A549 treated with AZD2906 at 1 μM for 4 hours (cell line): ENCODE measurements at places on chromosomes 2 and 18. TPM values are rescaled to one million over a fixed set of nuclear protein-coding genes. Genes with fewer than 3 reads are reported as not detected.

SULT1C2 gene
- 0.35 to 0.72 TPM (median 0.41 TPM) in 5 replicates for total RNA-seq

ARHGEF33 gene
- 0.02 to 0.16 TPM (median 0.03 TPM) in 3 of 5 replicates, not detected in the others for total RNA-seq

KCTD1 gene
- total RNA-seq: 33.0 to 39.4 TPM (median 35.6 TPM) in 5 replicates

ATP8B1 gene
- total RNA-seq: 5.5 to 7.6 TPM (median 6.3 TPM) in 5 replicates

PTPN2 gene
- 17.5 to 18.8 TPM (median 18.0 TPM) in 5 replicates for total RNA-seq

SCN3A gene
- 0.02 to 0.09 TPM (median 0.02 TPM) in 3 of 5 replicates, not detected in the others for total RNA-seq

ATAD2B gene
- total RNA-seq: 5.6 to 7.8 TPM (median 7.2 TPM) in 5 replicates

CCDC148 gene
- 0.22 to 0.62 TPM (median 0.39 TPM) in 5 replicates for total RNA-seq

ERLEC1 gene
- 52.5 to 65.8 TPM (median 56.8 TPM) in 5 replicates for total RNA-seq
